ENCODE measurements at places on chromosomes 2 and 18.
A peak's percentile ranks its signal among the peaks of the same experiment; 100 is the strongest.

GRCh38 chr2:220167956-220168355 is 540.5 kb downstream of the SLC4A3 start:
- DNase-seq, result no peak

DNA sequence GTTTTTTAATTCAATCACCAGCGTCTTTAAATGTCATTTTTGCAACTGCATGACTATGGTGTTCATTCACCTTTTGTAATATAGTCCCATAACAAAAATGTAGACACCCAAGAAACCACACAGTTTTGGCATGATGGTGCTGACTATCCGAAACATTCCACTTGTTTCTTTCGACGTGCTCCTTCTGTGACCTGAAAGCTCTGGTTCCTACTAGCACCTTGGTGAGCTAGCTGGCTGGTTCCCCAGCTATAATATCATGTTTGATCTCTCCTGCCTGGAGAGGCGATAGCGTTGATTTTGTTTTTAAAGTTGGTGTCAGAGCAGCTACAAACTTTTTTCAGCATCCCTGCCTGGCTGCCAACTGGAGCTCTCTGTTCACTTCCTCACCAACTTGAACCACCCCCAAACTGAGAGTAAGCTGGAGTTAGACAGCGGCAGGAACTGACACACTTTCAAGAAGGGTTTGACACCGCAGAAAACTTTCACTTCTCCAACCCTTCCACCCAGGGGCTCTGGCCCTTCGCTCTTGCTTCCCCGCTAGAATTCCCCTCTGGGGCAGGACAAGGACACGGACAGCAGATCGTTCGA is 1.1 kb downstream of the ATAD2B start:
- DNase-seq, result peak; percentile 24

DNA sequence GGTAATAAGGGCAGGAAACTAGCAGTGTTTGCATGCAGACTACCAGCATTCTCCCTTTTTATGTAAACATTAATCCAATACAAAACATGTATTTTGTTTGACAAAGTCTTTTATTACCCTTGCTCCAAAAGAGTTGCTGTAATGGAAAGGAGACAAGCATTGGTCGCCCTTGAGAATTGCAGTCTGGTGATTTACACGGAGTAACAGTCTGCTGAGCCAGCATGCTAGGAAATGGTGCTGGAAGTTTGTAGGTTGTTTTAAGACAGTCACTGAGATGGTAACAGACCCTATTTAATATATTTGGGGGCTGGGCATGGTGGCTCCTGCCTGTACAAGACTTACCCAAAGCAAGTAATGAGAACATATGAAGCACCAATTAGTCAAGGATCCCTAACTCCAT is 2.8 kb upstream of the PRKCE start:
- DNase-seq, result no peak

GRCh38 chr2:178205853-178206521 is 11.7 kb downstream of the OSBPL6 start:
- DNase-seq, result no peak

DNA sequence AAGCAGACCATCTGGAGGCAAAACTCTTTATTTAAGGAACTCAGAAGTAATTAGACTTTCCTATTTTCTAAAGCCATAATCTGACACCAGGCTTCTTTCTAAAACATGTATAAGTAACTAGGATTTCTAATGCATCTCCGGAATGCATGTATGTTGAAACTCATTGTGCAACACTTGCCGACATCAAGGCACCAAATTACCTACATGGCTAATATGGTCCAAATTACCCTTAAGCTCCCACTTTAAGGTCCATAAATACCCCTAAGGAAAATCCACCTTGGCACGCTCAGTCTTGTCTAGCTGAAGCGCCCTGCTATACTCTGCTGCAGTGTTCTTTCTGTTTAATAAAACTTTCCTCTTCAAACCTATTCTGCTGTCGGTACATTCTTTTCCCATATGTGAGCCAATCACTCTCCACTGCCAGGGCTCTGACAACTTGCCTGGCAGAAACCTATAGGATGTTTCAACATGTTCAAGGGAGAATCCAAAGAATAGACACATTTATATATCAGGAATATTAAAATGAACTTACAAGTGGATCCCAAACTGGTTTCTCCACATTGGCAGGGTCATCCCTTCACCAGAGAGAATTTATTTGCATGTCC is 171.9 kb downstream of the GALNT1 start:
- DNase-seq, result no peak

DNA sequence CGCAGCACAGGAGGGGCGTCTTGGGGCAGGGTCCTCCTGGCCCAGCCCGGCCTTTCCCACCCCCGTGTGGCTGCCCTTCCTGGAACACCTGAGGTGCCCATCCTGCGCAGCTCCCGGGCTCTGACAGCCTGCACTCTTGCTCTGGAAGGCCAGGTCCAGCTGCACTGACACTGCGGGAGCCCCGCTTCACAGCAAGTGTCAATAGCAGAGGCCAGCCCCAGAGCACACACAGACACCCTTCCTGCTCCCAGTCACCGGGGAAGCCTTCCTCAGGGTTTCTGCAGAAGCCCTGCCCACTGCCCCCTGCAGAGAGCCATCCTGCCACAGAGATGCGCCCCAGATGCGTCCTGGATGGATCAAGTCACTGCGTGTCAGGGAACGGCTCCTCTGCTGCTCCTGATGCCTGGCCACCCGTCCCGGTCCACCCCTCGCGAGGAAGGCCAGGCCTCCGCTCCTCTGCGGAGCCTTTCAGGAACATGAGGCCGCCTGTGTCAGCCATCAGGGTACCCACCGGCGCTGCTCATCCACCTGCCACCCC is 519.2 kb upstream of the MYT1L start:
- no peak for DNase-seq

DNA sequence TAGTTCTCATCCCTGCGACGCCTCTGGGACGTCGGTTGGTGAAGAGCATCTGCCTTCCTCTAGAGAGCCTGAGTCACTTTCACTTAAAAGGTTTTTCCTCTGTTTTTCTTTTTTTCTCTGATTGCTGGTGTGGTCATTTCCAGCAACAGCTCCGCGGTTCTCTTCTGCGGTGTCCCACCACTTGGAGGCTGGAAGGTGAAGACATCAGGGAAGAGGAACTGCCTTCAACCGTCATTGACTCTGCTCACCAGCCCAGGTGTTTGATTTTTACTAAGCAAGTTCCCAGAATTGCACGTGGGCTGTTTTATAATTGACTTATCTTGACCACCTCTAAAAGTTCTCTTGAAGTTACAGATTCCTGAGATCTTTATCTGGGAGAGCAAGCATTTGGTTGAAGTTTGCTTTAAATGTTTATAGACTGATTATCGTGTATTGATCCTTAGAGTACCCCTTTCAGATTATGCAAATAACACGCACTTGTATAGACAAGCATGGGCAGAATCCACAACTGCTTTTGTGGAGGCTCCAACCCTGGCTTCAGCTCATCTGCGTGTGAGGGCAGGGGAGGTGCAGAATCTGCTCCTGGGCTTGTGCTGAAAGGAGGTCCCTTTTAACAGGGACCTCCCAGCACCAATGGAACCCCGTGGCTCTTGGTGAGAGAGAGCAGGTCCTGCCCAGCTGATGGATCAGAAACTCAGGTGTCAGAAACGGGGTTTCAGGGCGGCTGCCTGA is 3.5 kb downstream of the CTDP1 start:
- no peak for DNase-seq

GRCh38 chr2:238709325-238710025 is 138.4 kb upstream of the TWIST2 start:
- no peak for DNase-seq

GRCh38 chr2:70514612-70515055 is 39.0 kb downstream of the TGFA start:
- DNase-seq, result no peak

GRCh38 chr18:3605486-3605952 is 155.5 kb downstream of the TGIF1 start:
- DNase-seq, result no peak

DNA sequence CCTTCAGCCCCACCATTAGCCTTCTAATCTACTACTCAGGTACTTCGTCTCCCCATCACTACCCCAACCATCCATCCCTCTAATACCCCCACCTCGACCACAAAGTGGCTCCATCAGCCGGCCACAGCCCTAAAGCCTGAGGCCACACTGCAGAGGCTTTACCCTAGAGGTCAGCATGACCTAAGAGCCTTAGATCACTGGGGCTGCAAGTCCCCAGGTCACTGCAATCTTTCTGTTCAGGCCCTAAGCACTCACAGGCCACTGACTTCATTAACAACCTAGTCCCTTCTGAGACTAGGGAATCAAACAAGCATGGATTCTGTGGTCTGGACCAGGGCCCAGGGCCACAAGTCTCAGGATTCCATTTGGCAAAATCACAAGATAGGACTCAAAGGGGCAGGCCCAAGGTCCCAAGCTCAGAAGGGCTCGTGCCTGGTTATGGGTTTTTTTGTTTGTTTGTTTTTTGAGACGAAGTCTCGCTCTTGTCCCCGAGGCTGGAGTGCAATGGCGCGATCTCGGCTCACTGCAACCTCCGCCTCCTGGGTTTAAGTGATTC is 37.0 kb upstream of the PKDCC start:
- DNase-seq, result no peak

- DNase-seq, result no peak
Measured at GRCh38 chr2:30272761-30273573, 41.6 kb downstream of the LBH start.

- DNase-seq, result no peak
Measured at GRCh38 chr2:37378411-37378810, 34.0 kb downstream of the QPCT start.

DNA sequence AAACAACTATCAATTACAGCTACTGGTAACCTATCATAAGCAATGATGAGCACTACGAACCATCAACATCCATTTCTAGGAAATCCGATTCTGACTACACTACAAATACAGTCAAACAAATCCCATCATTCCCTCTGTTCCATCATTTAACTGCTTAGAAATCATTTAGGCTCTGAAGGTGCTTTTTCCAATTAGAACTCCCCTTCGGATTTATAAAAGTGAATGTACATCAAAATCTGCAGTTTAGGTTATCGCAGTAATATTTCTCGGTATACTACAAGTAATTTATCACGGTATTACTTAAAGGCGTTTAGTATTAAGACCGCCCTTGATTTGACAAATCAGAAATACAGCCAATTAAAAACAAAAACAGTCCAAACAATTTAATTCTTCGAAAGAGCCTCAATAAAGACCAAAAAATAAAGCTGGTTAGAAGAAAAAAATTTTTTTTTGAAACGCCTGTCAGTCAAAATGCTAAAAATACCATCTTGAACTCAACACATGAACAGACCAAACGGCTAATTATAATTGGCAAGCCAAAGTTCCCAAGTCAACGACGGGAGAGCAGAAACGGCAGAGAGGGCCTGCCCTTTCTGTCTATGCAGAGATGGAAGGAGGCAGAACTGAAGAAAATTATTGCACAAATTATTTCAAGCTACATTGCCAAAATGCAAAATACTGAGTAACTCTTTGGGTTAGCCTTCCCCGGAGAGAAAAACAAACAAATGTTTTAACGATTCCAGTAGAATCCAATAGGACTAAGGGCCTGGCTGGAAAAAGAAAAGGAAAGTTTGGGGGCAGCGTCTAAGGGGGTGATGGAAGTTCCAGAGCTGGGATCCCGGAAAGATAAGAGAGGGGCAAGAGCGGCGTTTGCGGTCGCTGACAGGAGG is 1.2 kb downstream of the VPS54 start:
- DNase-seq, result no peak

DNA sequence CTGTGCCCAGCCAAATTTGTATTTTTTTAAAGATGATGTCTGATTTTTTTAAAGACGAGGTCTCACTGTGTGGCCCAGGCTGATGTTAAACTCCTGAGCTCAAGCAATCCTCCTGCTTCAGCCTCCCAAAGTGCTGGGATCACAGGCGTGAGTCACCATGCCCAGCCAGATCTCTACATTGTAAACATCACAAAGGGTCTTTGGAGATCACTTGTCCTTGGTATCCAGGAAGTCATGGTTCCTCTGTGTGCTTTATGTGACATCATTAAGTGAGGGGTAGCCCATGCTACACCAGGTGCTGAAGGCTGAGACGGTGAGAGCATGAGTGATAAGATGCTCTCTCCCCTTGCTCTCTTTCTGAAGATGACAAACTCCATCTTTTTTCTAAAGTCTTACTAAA is 7.0 kb upstream of the NUP35 start:
- DNase-seq, result no peak

- DNase-seq, result no peak
Measured at GRCh38 chr2:168567836-168568235, 111.8 kb downstream of the CERS6 start.

- DNase-seq, result no peak
Measured at GRCh38 chr2:142863485-142863961, 13.9 kb upstream of the KYNU start.

- DNase-seq, result peak; percentile 84
Measured at GRCh38 chr2:12716282-12717190, at the start of gene TRIB2. TSS of gene TRIB2 (plus strand) at chr2:12716936. CDS start at chr2:12718308, 1,372 bp downstream.

DNA sequence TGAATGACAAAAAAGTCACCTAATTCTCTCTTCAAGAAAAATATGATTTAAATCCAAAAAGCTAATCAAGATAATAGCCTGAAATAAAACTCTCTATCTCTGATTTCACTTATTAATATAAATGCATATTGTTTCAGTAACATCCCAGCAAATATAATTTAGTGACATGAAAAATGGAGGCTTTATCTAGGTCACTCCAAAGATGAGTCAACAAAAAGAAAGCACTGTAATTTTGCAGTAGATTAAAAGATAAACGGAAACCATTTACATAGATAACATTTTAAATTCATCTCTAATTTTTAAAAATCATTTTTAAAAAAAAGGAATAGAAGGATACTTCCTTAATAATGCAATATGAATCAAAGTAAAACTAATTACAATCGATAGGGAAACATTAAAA is 76.9 kb downstream of the INPP5D start:
- DNase-seq, result no peak

DNA sequence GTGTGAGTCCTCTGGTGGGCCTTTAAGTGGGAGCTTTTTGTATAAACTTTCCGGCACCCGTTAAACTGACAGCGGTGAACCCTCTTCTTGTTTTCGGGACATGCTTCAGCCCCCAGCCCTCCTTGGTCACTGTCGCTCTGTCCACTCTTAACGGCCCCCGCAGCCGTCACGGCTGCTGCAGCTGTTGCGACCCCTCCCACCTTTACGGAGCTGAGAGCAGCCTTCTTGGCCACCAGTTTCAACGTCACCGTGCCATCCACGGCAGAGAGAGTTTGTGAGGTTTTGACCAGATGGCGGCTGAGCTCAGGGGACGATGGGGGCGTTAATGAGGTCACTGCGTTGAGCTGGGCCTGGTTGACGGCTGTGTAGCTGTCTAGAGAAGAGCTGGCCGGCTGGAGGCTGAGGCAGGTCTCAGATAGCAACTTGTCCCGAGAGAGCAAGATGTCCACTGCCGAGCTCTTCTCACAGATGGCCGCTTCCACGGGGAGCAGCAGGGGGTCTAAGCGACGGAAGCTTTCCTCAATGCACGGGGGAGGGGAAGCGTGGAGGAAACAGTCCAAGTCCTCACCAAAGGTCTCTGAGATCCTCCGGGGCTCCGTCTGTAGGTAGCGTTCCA is 41.9 kb downstream of the KLF7 start:
- DNase-seq, result no peak

GRCh38 chr2:234694244-234695013 is 197.5 kb upstream of the ARL4C start:
- no peak for DNase-seq
